Activated CD4-positive, alpha-beta memory T cell treated with anti-CD3 and anti-CD28 coated beads for 36 hours (primary cell): ENCODE measurements at places on chromosomes 7 and 10. TPM values are rescaled to one million over a fixed set of nuclear protein-coding genes. Genes with fewer than 3 reads are reported as not detected.

The RBP4 gene
- not detected for total RNA-seq

The AGR3 gene
- not detected for total RNA-seq

The IL15RA gene
- total RNA-seq: 20.2 TPM

The NXPH1 gene
- not detected for total RNA-seq

The IRF5 gene
- 21.7 TPM for total RNA-seq

- peaks cover 4% of the 10 kb centered on the region for H3K27me3 ChIP-seq
- no peak overlapping the region for H3K4me3 ChIP-seq
- no peaks in the 10 kb centered on the region for H3K4me1 ChIP-seq
- DNase-seq: no peak
- no peak overlapping the region for H3K27ac ChIP-seq
- H3K36me3 ChIP-seq: no peaks in the 10 kb centered on the region
These were observed 22.6 kb downstream of the CPXM2 start for GRCh38 chr10:123869020-123869414.

GRCh38 chr10:132906836-132907235 lies 35.5 kb downstream of the CFAP46 start:
- H3K27ac ChIP-seq: no peak overlapping the region
- DNase-seq: no peak
- no peak overlapping the region for H3K4me3 ChIP-seq
- H3K4me1 ChIP-seq: peaks cover 17% of the 10 kb centered on the region

- H3K36me3 ChIP-seq: peaks cover 4% of the 10 kb centered on the region
- H3K27me3 ChIP-seq: no peaks in the 10 kb centered on the region
- H3K4me3 ChIP-seq: peak within 1 kb of the TSS; percentile 80
- H3K27ac ChIP-seq: peak within 1 kb of the TSS; percentile 98
- peaks cover 26% of the 10 kb centered on the region for H3K4me1 ChIP-seq
These were observed at the start of gene LANCL2 for GRCh38 chr7:55365205-55365674. Gene LANCL2, plus strand, starts transcription at chr7:55365337. Its CDS starts 689 bp downstream, at chr7:55366026.

- DNase-seq: peak; percentile 47
- no peak within 1 kb of the TSS for H3K27ac ChIP-seq
- peak within 1 kb of the TSS; percentile 78 for H3K4me3 ChIP-seq
These were observed at the start of gene MACROH2A2 for GRCh38 chr10:70052462-70053217. Gene MACROH2A2, plus strand, starts transcription at chr10:70052846. Its CDS starts 22,813 bp downstream, at chr10:70075659.

DNA sequence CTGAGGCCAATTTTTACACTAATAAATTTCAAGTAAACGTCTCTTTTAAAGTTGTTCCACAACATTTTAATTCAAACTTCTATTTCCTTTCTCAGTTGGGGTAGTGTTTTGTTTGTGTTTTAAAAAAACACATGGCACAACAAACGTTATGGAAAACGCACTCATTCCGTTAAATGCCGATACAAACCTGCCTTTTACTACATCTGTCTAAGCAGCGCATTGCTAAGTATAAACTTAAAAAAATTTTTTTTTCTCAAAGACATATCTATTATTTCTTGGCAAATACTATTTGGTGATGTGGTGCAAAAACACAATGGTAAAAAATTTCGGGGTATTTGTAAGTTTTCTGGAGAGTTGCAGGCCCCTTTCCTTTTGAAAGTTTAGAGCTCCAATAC lies 1.4 kb downstream of the SKIDA1 start:
- no peak overlapping the region for H3K4me3 ChIP-seq
- no peak for DNase-seq
- no peak overlapping the region for H3K27ac ChIP-seq
- H3K27me3 ChIP-seq: peaks cover 25% of the 10 kb centered on the region
- H3K36me3 ChIP-seq: no peaks in the 10 kb centered on the region

GRCh38 chr7:47666164-47666862 lies 84.4 kb upstream of the TNS3 start:
- no peaks in the 10 kb centered on the region for H3K4me1 ChIP-seq
- no peak overlapping the region for H3K27ac ChIP-seq
- H3K4me3 ChIP-seq: no peak overlapping the region
- H3K27me3 ChIP-seq: no peaks in the 10 kb centered on the region
- no peak for DNase-seq
- no peaks in the 10 kb centered on the region for H3K36me3 ChIP-seq

GRCh38 chr7:12572941-12573575 lies 2.5 kb downstream of the SCIN start:
- no peak for DNase-seq
- H3K27me3 ChIP-seq: peaks cover 43% of the 10 kb centered on the region
- H3K36me3 ChIP-seq: no peaks in the 10 kb centered on the region
- peaks cover 12% of the 10 kb centered on the region for H3K4me1 ChIP-seq
- no peak overlapping the region for H3K4me3 ChIP-seq

- no peaks in the 10 kb centered on the region for H3K36me3 ChIP-seq
- no peak for DNase-seq
- H3K27me3 ChIP-seq: peaks cover 2% of the 10 kb centered on the region
- peaks cover 28% of the 10 kb centered on the region for H3K4me1 ChIP-seq
- no peak overlapping the region for H3K4me3 ChIP-seq
- H3K27ac ChIP-seq: no peak overlapping the region
These were observed 49.9 kb downstream of the CDHR3 start for GRCh38 chr7:106012935-106013439.

GRCh38 chr7:116911801-116912200 lies 41.5 kb upstream of the ST7 start:
- no peaks in the 10 kb centered on the region for H3K4me1 ChIP-seq
- H3K27me3 ChIP-seq: no peaks in the 10 kb centered on the region
- no peak for DNase-seq
- H3K27ac ChIP-seq: no peak overlapping the region
- H3K36me3 ChIP-seq: peaks cover 40% of the 10 kb centered on the region

DNA sequence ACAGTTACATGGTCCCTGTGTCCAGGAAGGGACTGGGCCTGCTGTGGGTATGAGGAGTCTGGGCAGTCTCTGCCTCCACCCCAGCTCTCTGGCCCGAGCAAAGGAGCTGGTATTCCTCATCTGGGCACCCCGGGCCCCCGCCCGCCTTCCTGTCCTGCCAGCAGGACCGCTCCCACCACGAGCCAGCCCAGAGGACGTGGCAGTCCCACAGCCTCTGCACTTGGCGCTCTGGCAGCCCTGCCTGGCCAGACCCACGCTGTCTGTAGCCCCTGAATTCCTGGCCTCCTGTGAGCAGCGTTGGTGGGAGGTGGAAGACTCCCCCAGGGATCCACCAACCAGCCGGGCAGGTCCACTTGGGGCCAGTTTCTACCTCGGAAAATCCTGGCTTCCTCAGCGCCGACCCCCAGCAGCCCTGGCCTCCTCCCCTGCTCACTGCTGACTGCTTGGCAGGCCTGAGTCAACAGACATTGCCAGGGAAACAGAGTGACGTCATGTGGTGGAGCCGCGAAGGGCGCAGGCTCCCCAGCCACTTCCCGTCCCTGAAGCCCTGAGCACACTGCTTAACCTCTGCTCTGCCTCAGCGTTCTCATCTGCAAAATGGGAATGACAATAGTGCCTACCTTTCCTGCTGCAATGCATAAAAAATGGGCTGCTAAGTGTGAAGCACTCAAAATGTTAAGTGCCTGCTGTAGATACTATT lies 21.6 kb upstream of the LIMK1 start:
- H3K36me3 ChIP-seq: no peaks in the 10 kb centered on the region
- peaks cover 6% of the 10 kb centered on the region for H3K4me1 ChIP-seq
- no peak overlapping the region for H3K4me3 ChIP-seq

DNA sequence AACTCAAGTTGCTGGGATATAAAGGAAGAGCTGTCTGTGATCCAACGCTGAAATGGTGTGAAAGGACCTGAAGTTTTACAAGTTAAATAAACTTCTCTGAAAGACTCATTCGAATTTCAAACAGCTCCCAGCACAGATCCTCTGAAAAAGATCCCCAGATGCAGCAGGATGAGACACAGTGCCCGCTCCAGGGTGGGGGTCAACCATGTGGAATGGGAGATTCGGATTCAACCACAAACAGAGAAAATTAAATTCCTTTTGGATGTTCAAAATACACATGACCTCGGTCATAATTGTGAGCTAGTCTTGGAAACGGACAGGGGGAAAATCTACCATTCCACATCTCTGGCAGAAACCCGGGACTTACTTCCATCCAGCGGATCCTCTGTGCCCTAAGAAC lies 119.6 kb downstream of the PRKAG2 start:
- no peaks in the 10 kb centered on the region for H3K36me3 ChIP-seq
- no peaks in the 10 kb centered on the region for H3K27me3 ChIP-seq

DNA sequence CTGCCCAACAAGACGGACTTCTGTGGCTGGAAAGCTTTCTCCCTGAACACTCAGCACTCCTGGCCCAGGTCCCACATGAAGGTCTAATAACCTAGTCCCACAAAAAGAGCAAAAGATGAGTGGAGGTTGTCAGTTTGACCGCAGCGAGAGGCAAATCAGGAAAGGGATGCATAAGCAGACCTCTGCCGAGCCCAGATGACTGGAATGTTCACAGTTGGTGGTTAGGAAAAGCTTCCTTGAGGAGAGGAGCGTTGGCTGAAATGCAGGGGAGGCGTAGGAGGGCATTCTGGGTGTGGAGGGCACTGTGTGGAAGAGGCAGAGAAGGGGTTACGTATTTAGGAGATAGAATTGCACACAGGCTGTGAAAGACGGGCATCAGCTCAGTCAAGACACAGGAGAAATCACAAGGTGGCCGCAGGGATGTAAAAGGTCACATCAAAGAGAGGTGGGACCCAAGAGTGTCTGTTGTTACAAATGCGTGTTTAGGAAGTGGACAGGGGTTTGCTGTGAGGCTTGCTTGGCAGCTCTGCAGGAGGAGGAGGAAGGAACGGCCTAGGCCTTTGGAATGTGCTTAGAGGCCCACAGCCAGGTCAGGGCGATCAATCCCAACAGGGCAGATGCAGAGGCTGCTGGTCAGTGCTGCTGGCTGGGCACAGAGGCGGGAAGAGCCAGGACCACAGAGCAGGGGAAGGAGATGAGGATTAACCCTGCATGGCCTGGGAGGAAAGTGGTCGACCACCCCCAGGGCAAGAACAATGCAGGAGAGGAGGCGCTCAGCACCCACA lies 133.5 kb downstream of the VIPR2 start:
- no peaks in the 10 kb centered on the region for H3K36me3 ChIP-seq
- H3K27ac ChIP-seq: no peak overlapping the region
- H3K4me1 ChIP-seq: peaks cover 4% of the 10 kb centered on the region
- peaks cover 11% of the 10 kb centered on the region for H3K27me3 ChIP-seq
- no peak overlapping the region for H3K4me3 ChIP-seq

DNA sequence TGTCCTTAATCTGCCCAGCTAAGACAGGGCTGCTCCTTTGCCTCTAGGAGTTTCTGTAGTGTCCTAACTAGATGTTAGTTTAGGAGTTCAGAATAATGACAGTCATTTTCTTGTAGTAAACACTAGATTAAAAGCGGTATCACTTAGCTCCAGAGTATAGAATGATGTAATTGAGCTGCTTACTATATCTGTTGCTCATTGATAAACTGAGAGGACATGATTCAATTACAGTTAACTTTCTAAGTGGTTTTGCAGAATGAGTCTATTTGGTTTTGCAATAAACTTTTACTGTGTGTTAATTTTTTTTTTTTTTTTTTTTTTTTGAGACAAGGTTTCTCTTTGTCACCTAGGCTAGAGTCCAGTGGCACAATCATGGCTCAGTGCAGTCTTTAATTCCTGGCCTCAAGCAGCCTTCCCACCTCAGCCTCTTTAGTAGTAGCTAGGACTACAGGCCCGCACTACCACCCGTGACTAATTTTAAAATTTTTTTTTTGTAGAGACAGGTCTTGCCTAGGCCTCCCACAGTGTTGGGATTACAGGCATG lies 1.8 kb downstream of the STMP1 start:
- peak overlapping the region; percentile 82 for H3K27ac ChIP-seq
- peak; percentile 15 for DNase-seq
- H3K36me3 ChIP-seq: peaks cover 15% of the 10 kb centered on the region
- H3K27me3 ChIP-seq: no peaks in the 10 kb centered on the region
- peak overlapping the region; percentile 95 for H3K4me3 ChIP-seq

- H3K4me3 ChIP-seq: no peak overlapping the region
- H3K36me3 ChIP-seq: no peaks in the 10 kb centered on the region
- no peak overlapping the region for H3K27ac ChIP-seq
- no peaks in the 10 kb centered on the region for H3K4me1 ChIP-seq
- no peak for DNase-seq
- H3K27me3 ChIP-seq: no peaks in the 10 kb centered on the region
These were observed 628.9 kb downstream of the TNS3 start for GRCh38 chr7:46953008-46953407.

DNA sequence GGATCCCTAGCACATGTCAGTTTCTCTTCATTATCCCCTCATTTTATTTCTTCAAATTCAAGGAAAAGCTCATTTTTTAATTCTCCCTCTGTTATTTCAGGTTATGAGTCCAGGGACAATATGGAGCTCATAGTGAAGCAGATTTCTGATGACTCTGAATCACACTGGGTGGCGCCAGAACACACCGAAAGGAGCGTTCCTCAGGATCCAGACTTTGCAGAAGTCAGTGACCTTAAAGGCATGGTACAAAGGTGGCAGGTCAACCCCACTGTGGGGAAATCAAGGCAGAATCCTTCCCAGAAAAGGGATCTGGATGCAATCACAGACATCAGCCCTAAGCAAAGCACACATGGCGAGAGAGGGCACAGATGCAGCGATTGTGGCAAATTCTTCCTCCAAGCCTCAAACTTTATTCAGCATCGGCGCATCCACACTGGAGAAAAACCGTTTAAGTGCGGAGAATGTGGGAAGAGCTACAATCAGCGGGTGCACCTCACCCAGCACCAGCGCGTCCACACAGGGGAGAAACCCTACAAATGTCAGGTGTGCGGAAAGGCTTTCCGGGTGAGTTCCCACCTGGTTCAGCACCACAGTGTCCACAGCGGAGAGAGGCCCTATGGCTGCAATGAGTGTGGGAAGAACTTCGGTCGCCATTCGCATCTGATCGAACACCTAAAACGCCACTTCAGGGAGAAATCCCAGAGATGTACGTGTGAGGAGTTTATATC lies 21.4 kb downstream of the ZKSCAN5 start:
- H3K27me3 ChIP-seq: no peaks in the 10 kb centered on the region
- H3K27ac ChIP-seq: no peak overlapping the region
- DNase-seq: peak; percentile 43
- H3K4me3 ChIP-seq: no peak overlapping the region
- peaks cover 56% of the 10 kb centered on the region for H3K36me3 ChIP-seq

- DNase-seq: no peak
- H3K4me1 ChIP-seq: no peaks in the 10 kb centered on the region
- H3K36me3 ChIP-seq: no peaks in the 10 kb centered on the region
- no peak overlapping the region for H3K4me3 ChIP-seq
These were observed 8.6 kb upstream of the ADRB1 start for GRCh38 chr10:114034923-114035645.

DNA sequence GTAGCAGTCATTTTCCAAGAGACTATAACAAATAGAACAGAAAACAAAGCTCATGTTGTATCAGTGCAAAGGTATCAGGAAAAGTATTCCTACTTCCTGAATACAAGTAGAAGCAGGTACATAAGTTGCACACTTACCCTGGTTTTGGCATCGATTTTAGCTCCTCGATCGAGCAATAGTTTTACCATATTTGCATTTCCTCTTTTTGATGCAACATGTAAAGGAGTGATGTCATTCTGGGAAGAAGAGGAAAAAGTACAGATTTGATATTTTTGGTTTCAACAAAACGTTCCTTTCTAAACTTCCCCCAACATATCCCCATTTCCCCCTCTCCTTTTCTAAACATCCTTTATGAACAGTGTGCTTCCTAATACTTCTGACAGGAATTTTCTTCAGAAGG lies 155.1 kb downstream of the ANK3 start:
- H3K27ac ChIP-seq: no peak overlapping the region
- peaks cover 1% of the 10 kb centered on the region for H3K36me3 ChIP-seq
- H3K4me3 ChIP-seq: no peak overlapping the region
- H3K27me3 ChIP-seq: no peaks in the 10 kb centered on the region
- H3K4me1 ChIP-seq: peaks cover 28% of the 10 kb centered on the region
- DNase-seq: no peak

- no peaks in the 10 kb centered on the region for H3K36me3 ChIP-seq
- H3K27me3 ChIP-seq: no peaks in the 10 kb centered on the region
- no peak overlapping the region for H3K4me3 ChIP-seq
These were observed 396.4 kb downstream of the INHBA start for GRCh38 chr7:41306486-41306885.
